ENCODE measurements at places on chromosomes 2 and 18.

GRCh38 chr18:68928762-68929675 lies 131.1 kb downstream of the CCDC102B start:
- DNase-seq, result no peak

DNA sequence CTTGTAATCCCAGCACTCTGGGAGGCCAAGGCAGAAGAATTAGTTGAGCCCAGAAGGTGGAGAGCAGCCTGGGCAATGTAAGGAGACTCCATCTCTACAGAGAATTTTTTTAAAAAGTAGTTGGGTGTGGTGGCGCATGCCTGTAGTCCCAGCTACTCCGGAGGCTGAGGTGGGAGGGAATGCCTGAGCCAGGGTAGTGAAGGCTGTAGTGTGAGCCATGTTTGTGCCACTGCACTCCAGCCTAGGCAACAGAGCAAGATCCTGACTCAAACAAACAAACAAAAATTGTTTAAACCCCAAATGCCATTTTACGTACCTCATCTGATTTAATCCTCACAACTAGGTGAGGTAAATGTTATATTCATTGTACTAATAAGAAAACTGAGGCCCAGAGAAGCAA lies 38.2 kb downstream of the LPIN2 start:
- DNase-seq, result no peak

DNA sequence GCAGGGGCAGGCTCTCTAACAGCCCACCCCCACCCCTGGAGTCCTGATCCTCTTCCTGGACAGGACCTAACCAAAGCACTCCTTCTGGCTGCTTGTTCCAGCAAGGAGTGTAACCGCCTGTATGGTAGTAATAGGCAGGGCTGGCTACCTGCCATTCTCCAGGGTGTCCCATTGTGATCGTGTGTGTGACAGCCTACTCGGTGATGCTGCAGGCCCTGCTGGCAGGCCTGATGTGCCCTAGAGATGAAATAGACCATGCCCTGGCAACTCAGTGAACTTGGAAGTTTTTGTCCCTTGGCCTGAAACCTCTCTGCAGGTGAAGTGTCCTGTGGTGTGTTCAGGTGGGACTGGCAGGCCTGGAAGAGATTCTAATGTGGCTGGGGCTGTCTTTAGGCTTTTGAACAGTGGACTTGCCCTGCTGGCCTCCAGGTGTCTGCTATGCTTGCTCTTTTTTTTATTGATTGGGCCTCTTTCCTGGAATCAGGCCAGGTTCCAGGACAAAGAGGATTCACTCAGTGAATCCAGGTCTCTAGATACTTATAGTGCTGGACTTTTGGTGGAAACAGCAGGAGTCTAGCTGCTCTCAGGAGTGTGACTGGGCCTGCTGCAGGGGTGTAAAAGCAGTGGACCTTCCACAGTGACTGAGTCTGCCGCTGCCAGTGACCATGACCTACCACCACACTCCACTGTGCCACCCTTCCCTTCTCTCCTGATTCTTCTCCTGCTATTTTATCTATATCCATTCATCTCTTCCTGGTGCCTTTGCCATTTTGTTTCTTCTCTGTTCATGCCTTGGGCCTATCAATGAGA lies 132.1 kb downstream of the CTIF start:
- DNase-seq, result no peak

GRCh38 chr2:108278631-108279030 lies 10.1 kb upstream of the SULT1C2 start:
- DNase-seq, result no peak

DNA sequence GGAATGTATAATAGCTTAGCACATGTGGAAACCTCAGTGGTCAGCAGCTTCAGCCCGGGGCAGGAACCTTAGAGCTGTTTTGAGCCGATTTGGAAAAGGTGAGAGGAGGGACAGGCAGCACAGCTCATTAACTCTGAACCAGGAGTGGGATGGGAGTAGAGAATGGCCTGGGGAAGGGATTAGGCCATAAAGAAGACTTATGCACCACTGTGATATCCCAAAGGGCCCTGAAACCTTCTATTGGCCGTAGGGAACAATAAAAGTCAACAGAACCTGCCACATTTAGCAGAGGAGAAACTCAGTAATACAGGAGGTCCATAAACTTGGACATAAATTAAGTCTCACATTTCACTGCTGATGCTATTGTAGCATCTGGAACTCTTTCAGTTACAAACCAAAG lies 124.2 kb upstream of the REV1 start:
- no peak for DNase-seq

DNA sequence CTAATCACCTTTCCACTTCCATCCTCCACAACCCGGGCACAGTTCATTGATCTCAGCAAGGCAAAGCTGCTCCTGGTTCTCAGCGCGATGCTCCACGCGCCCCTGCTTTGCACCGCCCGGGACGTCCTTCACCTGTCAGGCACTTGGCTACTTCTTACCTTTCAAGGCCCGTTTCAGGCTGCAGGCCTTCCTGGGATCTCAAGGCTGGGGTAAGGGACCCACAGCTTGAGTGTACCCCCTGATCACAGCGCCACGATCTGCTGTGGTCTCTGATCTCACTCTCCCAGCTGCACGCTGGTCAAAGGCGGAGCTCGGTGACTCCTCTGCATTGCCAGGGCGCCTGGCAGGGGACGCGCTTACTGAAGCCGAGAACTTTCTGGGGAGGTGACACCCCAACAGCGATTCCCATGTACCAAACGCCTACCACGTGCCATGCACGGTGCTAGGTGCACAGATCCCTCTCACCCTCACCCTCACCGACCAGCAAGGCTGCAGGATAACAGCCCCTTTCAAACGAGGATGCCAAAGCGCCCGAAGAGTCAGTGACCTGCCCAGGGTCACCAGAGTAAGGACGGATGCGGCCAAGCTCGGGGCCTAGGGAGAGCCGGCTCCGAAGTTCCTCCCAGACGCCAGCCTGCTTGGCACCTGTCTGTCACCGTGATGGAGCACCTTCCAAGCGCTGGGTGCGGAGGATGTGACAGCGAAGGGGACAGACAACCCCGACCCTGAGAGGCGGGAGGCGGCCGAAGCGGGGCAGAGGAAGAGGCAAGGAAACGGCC lies 818 bp downstream of the ITGB1BP1 start:
- no peak for DNase-seq

- peak; percentile 97 for DNase-seq
These were observed 144.0 kb downstream of the TNS1 start for GRCh38 chr2:217858519-217859491.

DNA sequence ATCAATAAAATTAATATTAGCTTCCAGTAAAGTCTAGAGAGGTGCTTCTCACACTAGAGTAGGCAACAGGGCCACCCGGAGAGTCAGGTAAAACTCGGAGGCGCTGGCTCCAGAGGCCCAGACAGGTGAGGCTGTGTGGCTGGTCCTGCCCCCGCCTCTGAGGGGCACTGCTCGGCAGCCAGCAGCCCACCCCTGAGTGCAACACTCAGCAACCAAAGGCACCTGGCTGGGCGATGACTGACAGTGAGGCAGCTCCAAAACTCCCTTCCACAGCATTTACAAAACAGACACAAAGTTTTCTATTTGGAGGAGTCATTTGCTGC lies 138.8 kb upstream of the ID2 start:
- no peak for DNase-seq

DNA sequence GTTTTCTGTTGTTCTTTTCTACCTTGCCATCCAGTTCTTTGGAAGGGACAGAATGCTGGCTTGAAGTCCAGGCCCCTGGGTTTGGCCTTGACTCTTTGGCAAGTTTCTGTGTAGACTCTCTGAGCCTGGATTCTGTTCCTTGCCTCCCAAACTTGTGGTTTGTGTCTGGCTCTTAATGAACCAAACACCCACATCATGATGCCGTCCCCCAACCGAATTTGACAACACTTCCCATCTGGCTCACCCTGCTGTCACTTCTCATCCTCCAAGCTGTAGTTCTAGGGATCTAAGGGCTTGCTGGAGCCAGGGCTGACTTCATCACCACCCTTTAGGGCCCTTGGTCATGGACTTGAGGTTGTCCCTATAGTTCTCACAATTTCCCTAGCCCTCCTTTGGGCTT lies 68.9 kb upstream of the CELF4 start:
- no peak for DNase-seq

- no peak for DNase-seq
These were observed 4.9 kb downstream of the AAK1 start for GRCh38 chr2:69638630-69639029.

DNA sequence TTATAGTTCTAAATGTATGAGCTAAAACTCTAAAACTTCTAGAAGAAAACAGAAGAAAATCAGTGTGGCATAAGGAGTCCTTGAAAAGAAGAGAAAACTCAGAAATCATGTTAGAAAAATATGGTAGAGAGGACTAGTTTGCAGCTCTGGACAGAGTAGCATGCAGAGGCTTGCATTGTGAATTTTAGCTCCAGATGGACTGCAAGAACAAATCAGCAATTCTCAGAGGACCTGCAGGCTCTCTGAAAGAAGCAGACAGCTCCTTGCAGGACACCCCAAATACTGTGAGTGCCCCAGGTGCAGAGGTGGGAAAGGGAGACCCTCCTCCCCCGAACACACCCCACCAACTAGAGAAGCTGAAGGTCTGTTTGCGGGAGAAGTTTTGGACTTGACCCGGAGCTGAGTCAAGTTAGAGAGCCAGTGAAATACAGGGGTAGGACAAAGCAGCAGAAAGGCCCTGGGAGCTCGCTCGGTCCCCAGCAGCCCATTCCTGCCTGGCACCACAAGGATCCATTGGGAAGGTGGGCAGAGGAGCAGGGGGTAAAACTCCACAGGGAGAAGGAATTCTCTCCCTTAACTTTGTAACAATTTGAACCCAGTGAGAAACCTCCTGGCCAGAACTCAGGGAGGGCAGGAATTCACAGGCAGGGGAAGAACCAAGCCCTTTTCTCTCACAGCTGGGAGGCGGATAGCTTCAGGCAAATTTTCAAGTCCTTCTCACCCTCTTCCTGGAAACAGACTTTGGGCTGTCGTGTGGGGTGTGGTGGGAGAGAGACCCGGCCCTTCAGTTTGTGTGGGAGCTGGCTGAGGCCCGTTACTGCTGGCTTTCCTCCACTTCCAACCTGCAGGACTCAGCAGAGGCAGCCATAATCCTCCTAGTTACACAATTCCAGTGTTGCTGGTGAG lies 216.2 kb upstream of the SLC35G4 start:
- no peak for DNase-seq

GRCh38 chr2:111632661-111633060 lies 251.3 kb downstream of the ANAPC1 start:
- no peak for DNase-seq

GRCh38 chr2:85033388-85033787 lies 62.4 kb downstream of the KCMF1 start:
- DNase-seq, result no peak

DNA sequence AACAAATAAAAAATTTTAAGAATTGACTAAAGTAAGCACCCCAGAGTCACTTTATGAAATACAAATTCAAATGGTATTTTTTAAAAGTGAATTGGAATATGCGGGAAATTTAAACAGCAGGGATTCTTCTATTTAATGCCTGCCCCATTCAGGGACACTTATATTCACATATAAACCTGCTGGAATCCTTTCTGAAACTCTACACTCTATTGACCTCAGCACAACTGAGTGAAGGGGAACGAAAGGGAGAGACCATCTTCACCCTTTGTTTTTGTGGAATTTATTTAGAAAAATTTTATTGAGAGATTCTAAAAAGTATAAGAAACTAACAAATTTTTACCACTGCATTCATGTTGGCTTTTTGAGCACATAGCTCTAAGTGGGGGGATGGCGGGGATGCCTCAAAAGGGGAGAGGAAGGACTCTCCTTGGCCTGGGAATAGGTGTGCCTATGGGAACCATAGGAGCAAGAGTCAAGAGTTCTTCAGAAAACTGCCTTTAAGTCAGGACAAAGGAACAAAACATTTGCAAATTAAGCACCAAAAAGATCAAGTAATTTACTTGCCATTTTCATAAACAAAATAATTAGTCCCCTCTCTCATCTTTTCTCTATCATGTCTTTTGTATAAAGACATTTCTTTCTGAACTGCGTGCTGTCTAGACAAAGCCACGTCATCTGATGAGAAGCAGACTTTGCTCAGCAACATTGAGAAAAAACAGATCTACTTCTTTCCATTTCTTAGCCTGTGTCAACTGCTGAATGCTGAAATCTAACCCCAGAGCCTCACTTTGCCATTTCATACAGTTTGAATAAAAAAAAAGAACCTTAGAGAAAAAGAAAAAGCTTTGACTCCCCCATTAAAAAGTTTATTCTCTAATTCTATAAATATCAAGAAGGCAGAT lies 21.6 kb upstream of the FLACC1 start:
- DNase-seq, result no peak

DNA sequence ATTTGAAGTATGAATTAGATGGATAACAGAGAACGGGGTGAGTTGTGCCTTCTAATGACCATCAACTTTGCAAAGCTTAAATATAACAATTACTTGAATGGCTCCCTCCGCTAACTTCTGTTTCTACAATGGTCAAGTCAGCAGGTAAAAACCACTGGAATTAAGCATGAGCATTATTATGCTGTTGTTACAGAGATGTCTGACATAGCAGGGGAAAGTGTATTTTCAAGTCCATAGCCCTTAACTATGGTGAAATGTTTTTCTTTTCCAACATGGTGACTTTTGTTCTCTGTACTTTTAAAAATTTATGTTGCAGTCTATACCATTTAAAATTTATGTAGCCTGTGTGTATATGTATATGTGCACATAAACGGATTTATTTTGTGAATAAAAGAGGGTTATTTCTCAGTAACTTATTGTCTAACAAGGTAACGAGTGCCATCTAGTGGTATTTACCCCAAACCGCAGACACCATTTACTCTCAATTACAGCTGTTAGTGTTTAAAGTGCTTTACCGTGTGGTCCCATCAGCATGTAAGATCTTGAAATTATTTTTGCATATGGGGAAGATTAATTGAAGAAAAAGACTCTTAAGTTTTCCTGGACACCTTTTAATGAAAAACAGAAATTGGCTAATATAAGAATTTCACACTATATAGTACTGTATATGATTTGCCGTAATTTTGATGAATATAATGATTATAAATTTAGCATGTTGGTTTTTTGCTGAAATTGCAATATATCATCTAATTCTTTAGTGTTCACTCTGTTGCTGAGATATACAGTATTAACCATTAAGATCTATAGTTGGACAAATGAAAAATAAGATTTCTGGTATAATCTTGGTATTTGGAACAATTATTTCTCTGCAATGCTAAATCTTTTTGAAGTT lies 78.2 kb downstream of the UBE2E3 start:
- DNase-seq, result no peak

DNA sequence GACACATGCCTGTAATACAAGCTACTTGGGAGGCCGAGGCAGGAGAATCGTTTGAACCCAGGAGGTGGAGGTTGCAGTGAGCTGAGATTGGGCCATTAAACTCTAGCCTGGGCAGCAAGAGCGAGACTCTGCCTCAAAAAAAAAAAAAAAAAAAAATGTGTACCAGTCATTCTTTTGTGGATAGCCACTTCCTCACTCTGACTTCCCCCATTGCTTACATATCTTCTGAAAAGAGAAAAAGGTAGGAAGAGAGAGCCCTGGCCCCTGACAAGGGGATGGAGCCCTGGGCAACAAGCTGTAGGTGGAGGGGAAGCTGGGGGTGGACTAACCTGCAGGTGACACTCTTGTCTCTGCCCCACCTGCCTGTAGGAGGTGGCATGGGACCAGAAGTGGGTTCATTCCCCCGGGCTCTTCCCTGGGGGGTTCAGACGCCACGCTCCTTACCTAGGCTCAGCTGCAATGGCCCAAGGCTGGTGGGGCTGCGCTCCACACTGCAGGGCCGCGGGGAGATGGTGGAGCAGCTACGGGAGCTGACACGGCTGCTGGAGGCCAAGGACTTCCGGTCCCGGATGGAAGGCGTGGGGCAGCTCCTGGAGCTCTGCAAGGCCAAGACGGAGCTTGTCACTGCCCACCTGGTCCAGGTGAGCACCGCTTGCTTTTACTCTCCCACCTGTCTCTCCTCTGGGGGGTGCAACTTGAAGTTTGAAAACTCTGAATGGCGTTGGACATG lies 39.1 kb downstream of the PCARE start:
- DNase-seq, result no peak

GRCh38 chr2:111618978-111619902 lies 264.8 kb downstream of the ANAPC1 start:
- no peak for DNase-seq

All from GM04504 (cell line).